ENCODE measurements at places on chromosomes 3 and 15.

DNA sequence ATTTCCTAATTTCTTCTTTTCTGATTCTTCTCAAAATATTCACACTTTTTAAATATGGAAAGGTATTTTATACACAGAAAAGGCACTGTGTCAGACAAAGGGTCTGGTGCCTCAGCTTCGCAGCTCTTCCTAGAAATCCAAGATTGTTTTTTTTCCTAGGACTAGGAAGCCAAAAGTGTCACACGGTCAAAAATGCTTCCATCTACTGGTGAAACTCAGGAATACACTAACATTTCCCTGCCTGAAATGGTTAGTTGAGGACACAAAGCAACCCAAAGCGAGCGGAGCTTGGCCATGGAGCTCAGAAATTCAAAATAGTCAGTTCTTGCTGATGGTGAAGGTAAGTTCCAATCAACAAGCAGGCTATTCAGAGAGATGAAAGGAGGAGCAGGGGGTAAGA, 426.5 kb upstream of the RASGRP1 start:
- DNase-seq = peak; percentile 69

DNA sequence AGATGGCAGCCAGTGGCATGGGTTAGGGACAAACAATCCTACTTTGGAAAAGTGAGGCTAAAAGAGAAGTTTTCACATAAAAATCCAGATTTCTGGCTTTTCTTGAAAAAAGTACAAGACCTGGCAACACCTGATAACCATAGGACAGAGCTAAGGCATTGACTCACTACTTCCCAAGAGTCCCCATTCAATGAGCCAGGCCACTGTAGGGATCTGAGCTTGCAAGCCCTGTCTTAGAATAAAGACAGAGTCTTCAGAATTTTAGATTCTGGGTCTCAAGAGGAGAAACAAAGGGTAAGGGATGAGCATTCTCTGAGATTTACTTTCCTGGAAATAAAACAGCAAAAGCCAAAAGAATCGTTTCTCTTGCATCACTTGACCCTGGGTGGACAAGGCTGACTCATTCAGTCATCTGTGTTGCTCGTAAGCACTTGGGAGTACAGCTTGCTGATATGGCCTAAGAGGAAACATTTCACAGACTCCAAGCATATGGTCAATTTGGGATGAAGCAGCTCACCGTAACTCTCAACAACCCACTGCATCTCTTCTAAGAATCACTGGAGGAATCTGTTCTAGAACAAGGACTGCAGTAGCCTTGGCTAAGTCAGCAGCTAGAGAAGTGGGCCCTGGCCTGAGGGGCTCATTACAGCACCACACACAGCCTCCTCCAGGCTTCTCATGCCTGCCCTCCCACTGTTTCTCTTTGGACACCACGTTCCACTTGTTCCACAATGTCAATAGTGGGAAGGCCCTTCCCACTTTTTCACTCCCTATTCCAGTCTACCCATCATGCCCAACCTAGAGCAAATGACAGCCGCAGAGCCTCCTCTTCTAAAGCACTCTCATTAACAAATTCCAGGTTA, 86.2 kb downstream of the RFTN1 start:
- peak; percentile 94 for DNase-seq

DNA sequence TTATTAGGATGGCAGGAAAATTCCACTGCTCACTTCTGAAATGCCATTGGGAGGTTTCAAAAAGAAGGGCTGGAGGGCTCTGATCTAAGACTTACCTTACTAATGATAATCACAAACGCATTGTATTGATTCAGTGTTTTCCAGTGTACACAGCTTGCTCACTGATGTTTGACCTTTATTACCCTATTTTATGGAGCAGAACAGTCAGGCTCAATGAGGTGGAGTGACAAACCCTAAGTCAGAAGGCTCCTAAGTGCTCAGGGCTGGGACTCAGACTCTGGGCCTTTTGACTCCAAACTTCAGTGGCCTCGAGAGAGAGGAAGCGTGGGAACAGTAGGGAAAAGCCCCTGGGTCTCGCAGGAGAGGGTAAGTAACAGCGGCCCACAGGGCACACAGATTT, 20.3 kb upstream of the RAD18 start:
- DNase-seq = no peak

- peak; percentile 34 for DNase-seq
Observed at GRCh38 chr3:72379500-72380187, 468.6 kb downstream of the SHQ1 start.

DNA sequence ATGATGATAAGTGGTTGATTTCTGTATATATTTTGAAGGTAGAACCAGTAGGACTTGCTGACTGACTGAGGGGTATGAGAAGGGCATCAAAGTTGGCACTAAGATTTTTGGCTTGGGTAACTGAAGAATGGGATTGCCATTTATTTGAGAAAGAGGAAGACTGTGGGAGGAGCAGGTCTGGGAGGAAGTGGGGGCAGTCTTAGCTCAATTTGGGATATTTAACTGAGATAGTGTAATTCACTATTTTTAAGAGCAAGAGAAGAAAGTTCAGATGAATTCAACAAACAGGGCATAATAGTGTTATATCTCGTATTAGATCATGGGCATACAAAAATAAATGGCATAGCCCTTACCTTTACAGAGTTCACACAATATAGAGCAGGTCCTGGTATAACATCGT, 1.7 kb downstream of the BUB1B start:
- DNase-seq = no peak

GRCh38 chr3:186821429-186822387, 15.4 kb upstream of the RFC4 start:
- DNase-seq = peak; percentile 88

DNA sequence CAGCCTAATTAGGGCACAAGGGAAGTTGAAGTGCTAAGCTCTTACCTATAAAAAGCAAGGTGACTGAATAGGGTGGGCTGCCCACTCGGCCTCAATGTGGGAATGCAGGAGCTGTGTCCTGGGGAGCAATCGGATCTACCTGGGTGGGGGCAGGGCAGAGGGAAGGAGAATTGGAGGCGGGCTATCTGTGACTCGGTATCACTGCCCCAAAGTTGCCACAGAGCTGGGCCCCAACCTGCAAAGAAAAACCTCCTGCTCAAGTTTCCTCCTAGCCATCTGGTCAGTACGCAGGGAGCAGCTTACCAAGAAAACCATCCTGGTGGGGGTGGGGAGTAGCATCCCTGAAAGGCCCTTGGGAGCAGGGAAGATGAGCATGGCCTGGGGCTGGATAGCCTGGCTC, 10.7 kb downstream of the CIB2 start:
- DNase-seq = no peak

- no peak for DNase-seq
Observed at GRCh38 chr3:10600296-10600714, 94.9 kb upstream of the ATP2B2 start.

- peak; percentile 97 for DNase-seq
Observed at GRCh38 chr15:38868326-38869114, 303.9 kb upstream of the RASGRP1 start.

DNA sequence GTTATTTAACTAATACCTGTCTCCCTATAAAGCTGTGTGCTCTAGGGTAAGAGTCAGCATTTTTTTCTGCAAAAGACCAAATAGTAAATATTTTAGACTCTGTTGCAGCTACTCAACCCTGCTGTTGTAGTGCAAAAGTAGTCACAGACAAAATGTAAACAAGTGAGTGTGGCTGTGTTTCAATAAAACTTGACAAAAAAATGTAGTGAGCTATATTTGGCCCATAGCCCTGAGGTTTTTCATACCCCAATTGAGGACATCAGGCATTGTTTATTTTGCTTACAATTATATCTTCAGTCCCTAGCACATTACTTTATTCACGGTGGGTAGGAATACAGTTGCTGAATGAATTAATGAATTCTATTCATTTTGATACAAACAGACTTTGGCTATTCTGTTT, 58.7 kb upstream of the TBC1D5 start:
- no peak for DNase-seq

DNA sequence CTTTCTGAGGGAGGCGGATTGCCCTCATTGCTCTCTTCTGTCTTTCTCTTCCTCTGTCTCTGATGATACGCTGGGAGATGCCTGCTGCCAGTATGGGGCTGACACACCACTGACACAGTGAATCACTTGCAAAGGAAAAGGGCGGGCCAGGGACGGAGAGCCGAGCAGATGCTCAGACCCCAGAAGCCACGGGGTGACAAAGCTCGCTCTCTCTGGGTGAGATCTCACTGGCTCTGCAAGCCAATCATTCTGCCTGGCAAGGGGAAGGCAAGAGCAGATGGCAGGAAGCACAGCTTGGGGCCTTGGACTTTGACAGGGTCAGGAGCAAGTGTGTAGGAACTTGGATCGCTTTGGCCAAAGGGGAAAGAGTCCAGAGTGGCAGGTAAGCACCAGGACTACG, 198.7 kb downstream of the NTRK3 start:
- DNase-seq = no peak

GRCh38 chr3:117277816-117278215, 568.2 kb downstream of the TUSC7 start:
- DNase-seq = no peak
